ENCODE measurements at places on chromosomes 16 and 17.

- no peak for DNase-seq
Measured at GRCh38 chr17:12134101-12134500, 113.4 kb downstream of the MAP2K4 start.

GRCh38 chr16:82993926-82994325 lies 367.2 kb downstream of the CDH13 start:
- no peak for DNase-seq

DNA sequence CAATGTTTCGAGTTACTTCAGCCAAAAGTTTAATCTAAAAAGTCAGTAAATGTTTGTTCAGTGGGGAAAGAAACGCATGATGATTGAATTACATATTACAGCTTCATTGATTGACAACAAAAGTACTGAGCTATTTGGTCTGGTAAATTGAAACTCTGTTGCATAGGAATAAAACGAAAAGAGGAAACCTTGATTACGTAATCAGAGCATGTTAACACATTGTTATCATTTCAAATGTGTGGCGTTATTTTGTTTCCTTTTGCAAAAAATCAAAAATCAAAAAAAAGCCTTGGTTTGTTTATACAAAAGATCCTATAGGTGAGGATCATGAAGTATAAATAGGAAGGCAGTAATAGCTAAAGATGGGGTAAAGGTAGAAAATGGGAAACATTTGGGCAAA lies 19.5 kb upstream of the CA10 start:
- no peak for DNase-seq

- DNase-seq: no peak
Measured at GRCh38 chr17:15335446-15335845, 6.0 kb downstream of the TEKT3 start.

GRCh38 chr17:37741341-37742115 lies 3.3 kb downstream of the HNF1B start:
- no peak for DNase-seq

- no peak for DNase-seq
Measured at GRCh38 chr16:80938879-80939260, 67.8 kb downstream of the CMC2 start.

- no peak for DNase-seq
Measured at GRCh38 chr17:45814622-45815606, 29.8 kb upstream of the SPPL2C start.

DNA sequence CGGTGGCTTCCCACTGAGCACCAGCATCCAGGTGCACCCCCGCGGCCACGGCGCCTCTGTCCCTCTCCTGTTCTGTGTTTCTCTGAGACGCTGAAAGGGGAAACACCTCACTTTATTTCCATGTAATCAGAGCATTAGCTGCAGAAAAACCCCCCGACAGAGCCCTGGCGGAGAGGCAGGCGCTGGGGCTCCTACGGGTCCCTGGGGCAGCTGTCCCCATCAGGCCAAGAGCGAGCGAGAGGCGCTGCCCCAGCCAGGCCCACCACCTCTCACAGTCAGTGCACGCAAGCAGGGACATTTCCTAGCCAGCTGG lies 27.1 kb upstream of the CHMP6 start:
- DNase-seq: no peak

GRCh38 chr16:54412037-54412436 lies 125.5 kb upstream of the IRX3 start:
- no peak for DNase-seq

DNA sequence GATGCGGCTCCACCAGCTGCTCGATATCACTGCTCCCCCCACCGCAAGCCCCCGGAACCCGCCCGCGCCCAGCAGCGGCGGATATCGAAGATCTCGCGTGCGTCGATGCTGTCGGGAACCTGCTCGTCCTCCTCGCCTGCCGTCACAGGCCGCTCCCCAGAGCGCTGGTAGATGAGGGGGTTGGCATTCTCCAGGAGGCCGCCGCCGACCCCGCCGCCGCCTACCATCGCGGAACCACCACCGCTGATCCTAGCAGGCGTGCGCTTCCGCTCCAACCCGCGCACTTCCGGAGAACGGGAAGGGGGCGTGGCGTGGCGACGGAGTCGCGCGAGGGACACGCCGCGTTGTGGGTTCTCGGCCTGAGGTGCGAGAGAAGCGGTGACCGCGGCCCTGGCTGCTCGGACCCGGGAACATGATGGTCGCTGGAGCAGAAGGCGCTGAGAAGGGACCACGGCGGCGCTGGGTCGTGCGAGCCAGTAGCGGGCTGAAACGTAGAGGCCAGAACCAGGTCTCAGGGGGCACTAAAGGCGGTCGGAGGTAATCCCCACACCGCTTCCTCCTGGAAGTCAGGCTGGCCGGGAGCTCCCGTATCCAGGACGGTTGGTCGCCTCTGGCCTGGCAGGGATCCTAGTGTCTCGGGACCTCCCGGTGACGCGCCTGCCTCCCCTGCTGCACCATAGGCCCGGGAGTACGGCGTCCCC lies at the start of gene CIAO2B:
CIAO2B (minus strand) TSS at position 265 of the 701 bp plus-strand sequence; CDS start at position 227, 38 bp downstream.
- peak; percentile 80 for DNase-seq

DNA sequence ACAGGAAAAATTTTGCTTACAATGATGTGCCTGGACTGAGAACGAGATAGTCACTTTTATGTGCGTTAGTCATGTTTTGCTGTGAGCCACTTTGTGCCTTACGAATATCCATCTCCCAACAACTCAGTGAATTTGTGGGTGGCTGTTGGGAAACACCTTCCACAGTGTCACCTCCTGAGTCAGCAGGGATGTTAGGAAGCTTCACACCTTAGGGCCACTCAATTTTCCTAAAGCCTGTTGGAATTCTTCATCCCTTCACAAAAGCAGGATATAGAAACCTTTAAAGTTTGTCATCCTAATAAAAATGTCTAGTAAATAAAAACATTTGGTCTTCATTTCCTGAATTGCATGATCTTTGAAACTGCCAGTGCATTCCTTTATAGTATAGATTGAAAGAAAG lies 4.3 kb upstream of the KRTAP3-1 start:
- no peak for DNase-seq

- no peak for DNase-seq
Measured at GRCh38 chr17:7729816-7730215, 12.3 kb downstream of the DNAH2 start.

DNA sequence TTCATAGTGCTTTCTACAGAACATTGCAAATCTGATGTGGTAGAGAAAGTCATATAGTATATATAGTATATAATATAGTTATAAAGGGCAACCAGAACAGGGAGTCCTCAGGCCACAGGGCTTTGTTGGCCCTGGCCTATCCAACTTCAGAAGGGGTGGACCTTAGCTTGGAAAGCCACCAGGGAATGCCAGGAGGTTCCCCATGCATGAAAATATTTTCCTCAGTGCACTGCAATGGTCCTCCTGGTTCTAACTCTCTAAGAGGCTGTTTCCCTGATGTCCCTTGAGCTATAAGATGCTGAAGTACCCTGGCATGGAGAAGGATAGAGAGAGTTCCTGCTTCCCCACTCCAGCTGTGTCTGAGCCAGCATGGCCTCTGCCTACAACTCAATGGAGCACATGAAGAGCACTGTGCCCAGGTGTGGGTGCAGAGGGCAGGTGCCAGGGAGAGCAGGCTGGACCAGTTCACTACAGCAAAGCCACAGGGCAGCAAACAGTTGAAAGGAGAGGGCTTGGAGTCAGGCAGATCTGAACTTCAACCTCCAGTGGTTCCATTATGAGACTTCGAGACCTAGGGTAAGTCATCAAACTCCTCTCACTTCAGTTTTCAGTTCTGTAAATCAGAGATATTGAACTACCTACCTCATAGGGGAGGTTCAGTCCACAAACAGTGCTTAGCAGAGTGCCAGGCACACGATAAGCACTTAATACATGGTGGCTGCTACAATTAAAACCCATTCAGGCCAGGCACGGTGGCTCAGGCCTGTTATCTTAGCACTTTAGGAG lies 183.1 kb downstream of the SALL1 start:
- DNase-seq: no peak

DNA sequence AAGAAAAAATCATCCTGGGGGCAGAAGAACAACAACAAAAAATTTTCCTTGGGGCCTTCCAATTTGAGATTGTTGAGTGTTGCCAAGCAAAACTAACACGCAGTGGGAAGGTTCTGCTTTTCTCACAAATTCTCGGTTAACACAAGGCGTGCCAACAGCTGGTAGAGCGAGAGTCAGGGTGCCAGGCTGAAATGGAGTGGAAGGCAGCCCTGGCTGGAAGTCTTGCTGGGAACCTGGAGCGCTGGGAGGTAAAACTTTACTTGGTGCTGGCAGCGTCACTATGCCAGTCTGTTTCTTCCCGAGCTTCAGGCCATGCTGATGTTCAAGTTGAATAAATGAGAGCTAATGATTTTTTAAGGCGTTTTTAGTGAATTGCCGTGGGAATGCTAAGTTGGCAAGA lies 189.4 kb downstream of the WWOX start:
- no peak for DNase-seq

- DNase-seq: no peak
Measured at GRCh38 chr17:34673516-34673915, 94.1 kb downstream of the TMEM132E start.

DNA sequence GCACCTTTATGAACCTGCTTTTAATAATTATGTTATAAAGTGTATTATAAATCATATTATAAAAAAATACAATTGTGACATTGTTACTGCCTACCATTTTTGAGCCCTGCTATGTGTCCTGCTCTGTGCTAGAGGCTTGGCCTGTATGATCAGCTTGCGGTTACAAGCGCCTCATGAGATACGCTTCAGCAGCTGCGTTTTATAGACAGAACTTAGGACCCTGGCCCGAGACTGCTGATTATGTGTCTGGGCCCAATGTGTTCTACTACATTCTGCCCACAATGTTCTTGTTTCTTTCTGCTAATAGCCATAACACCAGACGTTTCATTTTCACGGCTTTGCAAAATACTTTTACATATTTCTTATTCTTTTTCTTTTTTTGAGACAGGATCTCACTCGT lies 395.8 kb downstream of the SLC39A11 start:
- no peak for DNase-seq

- no peak for DNase-seq
Measured at GRCh38 chr16:67470359-67470758, 10.6 kb downstream of the ATP6V0D1 start.

DNA sequence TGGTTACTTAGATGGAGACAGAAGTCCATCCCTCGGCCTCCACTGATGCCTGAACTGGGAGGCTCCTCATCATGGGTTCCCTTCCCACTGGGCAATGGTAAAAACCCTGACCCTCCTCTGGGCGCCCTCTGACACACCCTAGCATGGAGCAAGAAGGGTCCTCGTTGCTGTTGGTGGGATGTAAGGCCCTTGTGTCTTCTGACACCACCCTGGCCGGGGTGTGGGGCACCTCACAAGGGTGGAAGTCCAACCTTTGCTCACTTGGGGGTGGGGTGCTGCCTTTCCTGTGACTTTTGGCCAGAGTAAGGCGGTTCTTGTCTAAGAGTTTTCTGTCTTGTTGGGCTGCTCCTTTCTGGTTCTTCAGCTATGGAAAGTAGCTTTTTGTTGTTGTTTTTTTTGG lies 28.7 kb downstream of the MPRIP start:
- no peak for DNase-seq

DNA sequence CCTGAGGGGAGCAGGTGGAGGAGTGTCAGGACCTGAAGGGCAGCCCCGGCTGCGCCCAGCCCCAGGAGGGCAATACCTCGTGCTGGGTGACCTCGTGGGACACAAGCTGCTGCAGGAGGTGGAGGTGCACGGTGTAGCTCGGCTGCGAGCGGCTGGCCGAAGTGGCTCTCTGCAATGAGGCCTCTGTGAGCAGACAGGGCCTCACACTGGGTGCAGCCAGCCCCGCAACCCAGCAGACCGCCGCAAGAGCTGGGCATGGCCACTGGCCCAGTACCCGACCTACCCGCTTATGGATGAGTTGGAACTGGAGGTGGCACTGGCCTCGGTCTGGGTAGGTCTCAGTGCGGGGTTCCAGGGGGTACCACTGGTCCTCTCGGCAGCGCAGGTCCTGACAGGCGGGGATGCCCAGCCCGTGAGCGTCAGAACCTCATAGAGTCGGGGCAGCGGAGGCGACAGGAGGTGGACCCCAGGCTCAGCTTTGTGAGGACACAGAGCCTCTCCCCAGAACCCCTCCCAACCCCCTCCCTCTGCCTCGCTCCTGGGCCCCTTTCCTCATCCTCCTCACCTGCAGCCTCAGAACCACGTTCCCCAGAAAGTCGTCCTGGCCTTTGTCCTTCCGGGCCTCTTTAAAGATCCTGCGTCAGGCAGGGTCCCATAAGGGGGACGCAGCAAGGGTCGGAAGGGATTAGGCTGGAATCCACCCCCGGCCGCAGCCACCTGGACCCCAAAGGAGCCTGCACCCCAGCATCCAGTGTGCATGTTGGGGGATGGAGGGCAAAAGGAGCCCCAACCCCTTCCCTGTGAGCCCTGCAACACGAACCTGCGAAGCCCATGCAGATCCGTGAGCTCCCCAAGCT lies 4.0 kb downstream of the UNC13D start:
- DNase-seq: no peak

DNA sequence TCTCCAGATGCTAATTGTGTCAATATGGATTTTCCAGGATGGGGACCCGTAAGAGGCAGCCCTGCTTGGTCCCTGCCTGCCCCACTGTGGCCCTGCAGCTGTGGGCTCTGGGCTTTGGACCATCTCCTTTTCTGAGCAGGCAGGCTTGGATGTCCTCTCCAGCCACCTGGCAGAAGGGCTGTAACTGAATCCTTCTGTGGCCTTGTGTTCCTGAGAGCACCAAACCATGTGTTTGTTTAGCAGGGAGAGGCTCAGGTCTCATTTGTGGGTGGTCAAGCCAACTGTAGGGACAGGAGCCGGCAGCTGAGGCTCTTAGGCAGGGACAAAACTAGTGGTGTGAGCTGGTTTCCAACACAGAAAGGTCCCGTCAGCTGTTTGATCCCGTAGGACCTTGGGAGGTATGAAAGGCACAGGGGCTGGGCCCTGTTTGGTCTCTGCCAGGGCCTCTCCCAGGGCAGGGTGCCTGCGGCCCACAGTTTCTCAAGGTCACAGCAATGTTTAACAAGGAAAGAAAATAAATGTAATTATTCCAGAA lies 18.5 kb downstream of the SEC14L5 start:
- no peak for DNase-seq

DNA sequence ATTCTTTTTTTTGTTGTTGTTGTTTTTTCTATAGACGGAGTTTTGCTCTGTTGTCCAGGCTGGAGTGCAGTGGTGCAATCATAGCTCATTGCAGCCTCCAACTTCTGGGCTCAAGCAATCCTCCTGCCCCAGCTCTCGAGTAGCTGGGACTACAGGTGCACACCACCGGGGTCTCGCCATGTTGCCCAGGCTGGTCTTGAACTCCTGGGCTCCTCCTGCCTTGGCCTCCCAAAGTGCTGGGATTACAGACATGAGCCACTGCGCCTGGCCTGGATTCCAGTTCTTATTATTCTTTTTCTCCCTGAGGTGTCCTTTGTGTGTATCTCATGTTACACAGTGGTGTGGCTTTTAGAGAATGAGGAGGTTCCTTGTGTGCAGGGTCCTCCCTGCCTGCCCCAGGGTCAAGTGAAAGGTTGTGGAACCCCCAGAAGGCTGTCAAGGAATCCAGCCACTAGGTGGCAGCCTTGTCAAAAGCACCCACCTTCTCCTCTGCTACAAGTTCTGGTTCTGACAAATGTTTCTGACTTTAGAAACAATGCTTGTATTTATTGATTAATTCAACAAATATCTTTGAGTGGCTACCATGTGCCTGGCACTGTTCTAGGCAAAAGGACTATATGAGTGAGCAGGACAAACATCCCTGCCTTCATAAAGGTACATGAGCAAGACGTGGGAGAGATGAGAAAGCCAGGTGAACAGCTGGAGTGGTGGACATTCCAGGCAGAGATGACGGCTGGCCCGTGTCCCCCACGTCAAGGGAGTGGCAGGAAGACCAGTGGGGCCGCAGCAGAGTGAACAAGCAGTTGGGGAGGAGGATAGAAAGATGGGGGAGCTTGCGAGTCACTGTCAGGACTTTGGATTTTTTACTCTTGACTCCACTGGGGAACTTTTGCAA lies 112.4 kb downstream of the SPECC1 start:
- DNase-seq: peak; percentile 24

Data from NCI-H1436 (cell line).